ENCODE measurements at places on chromosomes 3 and 15.
A peak's percentile ranks its signal among the peaks of the same experiment; 100 is the strongest.

GRCh38 chr15:63405683-63406390 is 24.2 kb upstream of the CA12 start:
- no peak for DNase-seq

DNA sequence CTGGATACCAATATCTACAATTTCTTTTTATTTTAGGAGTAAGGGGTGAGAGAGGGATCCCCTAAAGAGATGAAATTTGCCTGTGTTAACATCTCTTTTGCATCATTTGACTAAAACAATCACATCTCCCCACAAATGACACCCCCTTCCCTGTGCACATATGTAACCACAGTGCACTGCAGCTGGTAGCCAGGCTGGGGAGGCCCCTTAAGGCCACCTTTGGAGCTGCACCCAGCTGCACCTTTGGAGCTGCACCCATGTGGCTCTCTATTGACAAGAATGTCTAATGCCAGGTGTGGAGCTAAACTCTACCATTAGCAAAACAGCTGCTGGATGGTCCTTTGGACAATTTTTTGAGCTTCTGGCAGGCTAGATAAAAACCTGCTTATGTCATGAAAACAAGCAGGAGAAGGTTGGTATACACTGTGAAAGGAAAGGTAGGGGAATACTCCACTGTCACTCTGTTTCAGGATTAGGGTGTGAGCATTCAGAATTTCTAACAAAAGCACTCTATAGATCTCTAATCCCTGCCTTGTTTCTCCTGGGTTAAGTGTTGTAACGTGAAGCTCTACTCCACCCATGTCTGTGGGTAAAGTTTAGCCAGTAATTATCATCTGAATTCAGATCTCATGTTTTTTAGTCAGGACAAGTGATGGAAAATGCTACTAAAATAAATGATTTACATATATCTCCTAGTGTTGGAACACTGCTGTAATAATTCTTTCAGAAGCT is 52.1 kb downstream of the TFG start:
- no peak for DNase-seq

DNA sequence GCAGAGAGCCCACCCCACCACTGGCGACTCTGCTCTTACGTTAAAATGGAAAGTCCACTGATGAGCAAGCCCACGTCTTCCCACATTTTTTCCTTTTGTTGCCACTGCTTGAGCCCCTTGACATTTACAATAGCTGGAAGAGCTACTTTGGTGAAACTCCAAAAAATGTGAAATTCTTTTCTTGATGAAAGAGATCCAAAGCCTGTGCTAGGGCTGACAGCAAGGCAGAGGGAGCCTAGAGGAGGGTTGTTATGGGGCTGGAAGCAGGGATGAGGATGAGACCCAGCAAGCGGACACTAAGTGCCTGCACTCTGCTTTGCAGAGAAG is 97.1 kb downstream of the CEMIP start:
- no peak for DNase-seq

GRCh38 chr15:50484781-50485180 is 60.6 kb downstream of the USP8 start:
- no peak for DNase-seq

DNA sequence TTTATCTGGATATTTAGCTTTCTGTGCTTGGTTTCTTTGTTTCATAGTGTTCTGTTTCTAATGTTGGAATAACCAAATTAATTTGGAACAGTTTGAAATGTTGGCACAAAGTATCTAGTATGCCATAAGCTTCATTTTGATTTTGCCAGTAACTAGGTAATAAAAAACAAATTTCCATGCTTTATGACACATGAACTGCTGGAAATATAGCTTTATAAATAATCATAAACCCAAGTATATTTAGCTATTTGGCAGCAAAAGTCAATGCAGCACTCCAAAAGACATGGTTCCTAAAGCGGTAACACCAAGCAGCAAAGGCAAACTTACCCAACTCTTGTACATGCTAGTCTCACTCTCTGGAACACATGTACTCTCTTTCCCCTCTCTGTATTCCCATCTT is 106.0 kb upstream of the CCNL1 start:
- DNase-seq, result no peak

DNA sequence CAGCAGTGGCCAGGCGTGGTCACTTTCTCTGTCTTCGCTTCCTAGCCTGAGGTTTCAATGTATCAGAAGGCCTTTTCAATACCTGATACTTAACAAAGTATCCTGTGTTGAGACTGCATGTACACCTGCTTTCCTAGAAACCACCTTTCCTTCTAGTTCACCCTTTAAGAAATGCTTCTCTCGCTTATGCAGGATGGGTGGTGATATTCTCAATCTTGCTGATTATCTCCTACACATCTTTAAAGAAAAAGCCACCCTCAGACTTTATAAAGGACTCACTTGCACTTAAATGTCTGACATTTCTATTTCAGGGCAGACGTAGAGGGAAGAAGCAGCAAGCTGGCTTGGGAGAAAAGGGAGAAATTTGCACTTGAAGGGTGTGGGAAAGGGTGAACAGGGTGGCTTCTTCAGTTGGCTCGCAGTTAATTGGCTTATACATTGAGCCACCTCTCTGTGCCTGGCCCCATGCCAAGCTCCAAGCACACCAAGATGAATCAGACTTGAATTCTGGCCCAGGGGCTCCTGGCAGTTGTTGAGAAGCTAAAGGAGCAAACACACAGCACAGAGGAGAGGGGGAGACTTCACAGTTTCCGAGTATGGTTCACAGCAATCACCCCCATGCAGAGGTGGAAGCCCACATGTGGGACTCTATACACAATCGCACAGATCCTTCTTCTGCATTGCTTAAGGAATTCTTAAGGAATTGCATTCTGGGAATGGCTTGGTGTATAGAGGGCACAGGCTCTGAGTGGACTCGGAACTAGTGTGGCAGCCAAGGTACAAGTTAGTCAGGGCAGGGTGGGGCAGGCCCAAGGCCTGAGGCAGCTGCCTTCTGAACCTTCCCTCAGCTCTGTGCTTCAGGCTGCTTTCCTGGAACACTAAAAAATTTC is 1.3 kb downstream of the ARL6IP5 start:
- DNase-seq, result peak; percentile 18

- no peak for DNase-seq
Observed at GRCh38 chr3:39251576-39251975, 28.3 kb downstream of the CX3CR1 start.

GRCh38 chr3:31692751-31693150 is 160.0 kb downstream of the STT3B start:
- no peak for DNase-seq

Data from glutamatergic neuron (in vitro differentiated cells).